Calu3 (cell line): ENCODE measurements at places on chromosomes 16 and 17. TPM values are rescaled to one million over a fixed set of nuclear protein-coding genes. Genes with fewer than 3 reads are reported as not detected.

GRCh38 chr17:82216301-82217119, 3.9 kb upstream of the CCDC57 start:
- peaks cover 52% of the 10 kb centered on the region for H3K36me3 ChIP-seq
- H3K27ac ChIP-seq = peak overlapping the region; percentile 72
- peak; percentile 80 for DNase-seq
- peaks cover 43% of the 10 kb centered on the region for H3K4me1 ChIP-seq
- peak overlapping the region; percentile 19 for H3K4me3 ChIP-seq

GRCh38 chr17:45425984-45426413, 6.7 kb downstream of the ARHGAP27 start:
- H3K4me1 ChIP-seq = peaks cover 82% of the 10 kb centered on the region
- no peaks in the 10 kb centered on the region for H3K27me3 ChIP-seq
- peak overlapping the region; percentile 72 for H3K4me3 ChIP-seq
- peak overlapping the region; percentile 92 for H3K27ac ChIP-seq

The DOC2A gene
- total RNA-seq = 18.0 and 19.9 TPM in 2 replicates

The KRTAP2-3 gene
- total RNA-seq = 9.4 and 18.2 TPM in 2 replicates

DNA sequence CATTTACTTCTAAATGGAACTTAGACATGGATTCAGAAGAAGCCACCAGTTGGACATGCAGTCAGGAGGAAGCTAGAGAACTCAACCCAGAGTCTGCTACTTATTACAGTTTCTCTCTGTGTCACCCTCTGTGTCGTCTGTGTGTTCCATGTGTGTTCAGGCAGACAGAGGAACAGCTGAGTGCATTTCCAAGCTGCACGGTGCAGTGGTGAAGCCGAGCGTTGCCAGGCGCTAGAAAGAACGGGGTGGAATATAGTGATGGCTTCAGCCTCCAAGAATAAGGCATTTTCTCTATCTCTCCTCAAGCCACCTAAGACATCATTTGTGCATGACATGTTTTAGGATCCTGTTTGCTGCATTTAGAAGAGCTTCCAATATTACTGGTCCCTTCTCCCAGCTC, 101.1 kb upstream of the CCL2 start:
- no peak for DNase-seq
- peaks cover 67% of the 10 kb centered on the region for H3K27me3 ChIP-seq
- H3K4me1 ChIP-seq = no peaks in the 10 kb centered on the region
- no peak overlapping the region for H3K27ac ChIP-seq
- H3K4me3 ChIP-seq = no peak overlapping the region
- H3K36me3 ChIP-seq = no peaks in the 10 kb centered on the region
